Activated T-helper 1 cell treated with Interleukin-2 at 50 U/mL for 16 hours (primary cell): ENCODE measurements at places on chromosomes 2 and 18.
A peak's percentile ranks its signal among the peaks of the same experiment; 100 is the strongest.

- DNase-seq: no peak
Observed at GRCh38 chr2:26584191-26584590, 57.0 kb downstream of the CIB4 start.

DNA sequence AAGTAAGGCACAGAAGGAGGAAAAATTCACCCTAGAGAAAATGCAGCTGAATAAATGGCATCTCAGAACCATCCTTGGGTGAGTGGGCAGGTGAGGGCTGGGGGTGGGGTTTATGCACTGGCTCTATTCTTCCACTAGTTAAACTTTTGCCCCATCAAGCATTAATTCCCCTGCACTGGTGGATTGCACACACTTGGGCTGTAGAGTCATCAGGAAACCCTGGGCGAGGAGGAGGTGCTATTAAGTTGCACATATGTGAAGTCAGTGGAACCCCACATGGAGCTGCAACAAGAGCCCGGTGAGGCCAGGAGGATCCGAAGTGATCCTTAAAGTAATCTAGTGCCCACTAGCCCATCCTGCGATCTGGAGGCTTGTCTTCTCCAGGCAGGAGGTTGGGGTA lies 6.8 kb upstream of the DNAJB2 start:
- no peak for DNase-seq

DNA sequence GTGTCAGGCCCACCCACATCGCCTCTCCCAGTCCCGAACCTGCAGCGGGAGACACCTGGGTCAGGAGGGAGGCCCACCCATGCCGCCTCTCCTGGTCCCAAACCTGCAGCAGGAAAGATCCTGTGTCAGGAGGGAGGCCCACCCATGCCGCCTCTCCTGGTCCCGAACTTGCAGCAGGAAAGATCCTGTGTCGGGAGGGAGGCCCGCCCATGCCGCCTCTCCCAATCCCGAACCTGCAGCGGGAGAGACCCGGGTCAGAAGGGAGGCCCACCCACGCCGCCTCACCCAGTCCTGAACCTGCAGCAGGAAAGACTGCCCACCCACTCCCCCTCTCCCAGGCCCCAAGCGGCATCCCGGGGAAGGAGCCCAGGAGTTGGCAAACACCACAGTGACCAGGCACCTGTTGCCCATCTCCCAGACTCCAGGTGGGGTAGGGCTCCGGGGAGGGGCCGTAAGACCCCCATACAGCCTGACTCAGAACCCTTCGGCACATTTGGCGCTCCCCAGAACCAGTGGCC lies 7.8 kb downstream of the SLC66A2 start:
- DNase-seq: no peak

GRCh38 chr2:28366496-28367282 lies 26.0 kb upstream of the FOSL2 start:
- DNase-seq: peak; percentile 43

- DNase-seq: no peak
Observed at GRCh38 chr2:109434351-109434750, 179.4 kb downstream of the SEPTIN10 start.

DNA sequence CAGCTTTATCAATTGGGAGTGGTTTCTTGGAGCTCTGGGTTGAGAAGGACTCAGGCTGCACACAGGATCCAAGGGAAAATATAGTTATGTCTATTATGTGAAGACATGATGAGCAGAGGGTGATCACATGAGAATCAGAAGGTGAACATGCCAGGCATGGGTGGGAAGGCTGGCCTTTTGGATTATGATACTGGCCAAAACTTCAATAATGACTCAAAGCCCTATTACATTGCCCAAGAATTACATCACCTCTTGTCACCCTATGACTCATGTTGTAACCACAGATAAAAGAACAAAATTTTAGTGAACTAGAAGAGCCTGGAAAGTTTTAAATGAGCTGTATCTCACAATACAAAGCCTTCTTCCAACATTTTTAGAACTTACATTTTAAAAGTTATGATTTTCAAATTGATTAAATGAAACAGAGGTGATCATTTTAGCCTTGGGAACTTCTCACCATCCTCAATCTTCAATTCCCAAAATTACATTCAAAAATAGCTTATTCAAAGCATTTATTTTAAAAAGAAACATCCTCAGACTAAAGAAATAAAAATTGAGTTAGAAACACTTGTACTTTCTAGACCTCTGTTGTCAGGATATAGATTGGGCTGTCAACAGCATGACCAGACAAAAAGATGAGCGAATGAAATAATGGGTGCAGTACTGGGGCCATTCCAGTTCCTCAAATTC lies 428.3 kb downstream of the MBD2 start:
- DNase-seq: no peak

DNA sequence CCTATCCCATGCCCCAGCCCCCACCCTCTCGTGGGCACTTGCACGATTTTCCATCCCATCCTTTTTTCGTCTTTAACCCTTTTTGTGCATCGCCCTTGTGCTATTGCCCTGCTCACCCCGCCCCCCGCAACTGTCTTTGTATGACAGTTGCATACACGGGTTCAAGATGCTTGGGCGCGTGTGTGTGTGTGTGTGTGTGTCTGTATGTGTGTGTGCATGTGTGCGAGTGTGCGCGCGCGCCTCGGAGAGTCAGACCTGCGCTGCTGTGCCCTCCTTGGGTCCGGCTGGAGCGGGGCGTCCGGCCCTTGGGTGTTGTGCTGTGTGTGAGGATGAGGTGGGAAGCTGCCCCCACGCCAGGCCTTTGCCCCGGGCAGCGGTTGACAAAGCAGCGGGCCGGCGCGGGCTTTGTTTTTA lies 230.7 kb downstream of the HAUS1 start:
- DNase-seq: no peak

- DNase-seq: no peak
Observed at GRCh38 chr2:240597419-240598181, 11.1 kb downstream of the CAPN10 start.

GRCh38 chr2:222290736-222291484 lies 7.9 kb downstream of the PAX3 start:
- DNase-seq: no peak

GRCh38 chr2:44723921-44724320 lies 217.6 kb upstream of the SIX3 start:
- no peak for DNase-seq

DNA sequence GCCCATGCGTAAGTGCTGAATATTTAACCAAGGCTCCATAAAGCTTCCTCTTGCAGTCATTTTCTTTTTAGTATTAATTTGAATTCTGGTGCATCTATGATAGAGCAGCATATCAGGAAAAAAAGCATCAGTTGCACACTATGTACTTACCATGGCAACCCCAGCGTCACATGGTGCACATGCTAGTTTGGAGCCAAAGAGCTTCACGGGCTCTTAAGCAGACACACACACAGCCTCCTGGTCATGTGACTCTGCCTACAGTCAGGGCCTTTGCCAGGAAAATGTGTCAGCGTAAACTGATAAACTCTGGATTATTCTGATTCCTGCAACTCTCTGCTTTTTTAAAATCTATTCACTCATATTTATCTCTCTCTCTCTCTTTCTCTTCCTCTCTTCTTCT lies 30.2 kb downstream of the NYAP2 start:
- no peak for DNase-seq

GRCh38 chr2:16204251-16204650 lies 263.9 kb downstream of the MYCN start:
- DNase-seq: no peak

GRCh38 chr2:86358957-86359356 lies 21.5 kb upstream of the REEP1 start:
- DNase-seq: no peak

GRCh38 chr2:56100791-56101312 lies 82.9 kb upstream of the CCDC85A start:
- no peak for DNase-seq

GRCh38 chr2:207484444-207485391 lies 45.0 kb upstream of the CREB1 start:
- DNase-seq: no peak

GRCh38 chr18:12295389-12296086 lies 12.5 kb upstream of the TUBB6 start:
- no peak for DNase-seq

GRCh38 chr18:12408247-12408869 lies 629 bp downstream of the PRELID3A start:
- no peak for DNase-seq

- no peak for DNase-seq
Observed at GRCh38 chr18:3132700-3133099, 87.1 kb downstream of the MYOM1 start.

DNA sequence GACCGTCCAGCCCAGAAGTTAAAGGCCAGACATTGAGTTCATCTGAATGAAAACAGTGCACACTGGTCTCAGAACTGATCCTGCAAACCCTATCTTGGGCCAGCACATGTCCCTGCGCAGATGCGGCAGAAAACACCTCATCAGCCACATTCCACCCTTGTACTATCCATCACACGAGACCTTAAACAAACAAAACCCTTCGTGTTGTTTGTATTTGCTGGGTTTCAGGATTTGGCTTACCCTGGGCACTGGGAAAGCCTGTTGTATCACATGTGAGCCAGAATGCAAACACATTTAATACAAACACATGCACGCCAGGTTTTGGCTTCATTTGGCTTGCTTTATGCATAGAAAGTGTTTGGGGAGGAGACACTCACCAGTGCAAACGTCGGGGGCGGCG lies 12.5 kb downstream of the WIPF1 start:
- DNase-seq: no peak

- DNase-seq: no peak
Observed at GRCh38 chr2:67576991-67577390, 179.9 kb downstream of the ETAA1 start.

DNA sequence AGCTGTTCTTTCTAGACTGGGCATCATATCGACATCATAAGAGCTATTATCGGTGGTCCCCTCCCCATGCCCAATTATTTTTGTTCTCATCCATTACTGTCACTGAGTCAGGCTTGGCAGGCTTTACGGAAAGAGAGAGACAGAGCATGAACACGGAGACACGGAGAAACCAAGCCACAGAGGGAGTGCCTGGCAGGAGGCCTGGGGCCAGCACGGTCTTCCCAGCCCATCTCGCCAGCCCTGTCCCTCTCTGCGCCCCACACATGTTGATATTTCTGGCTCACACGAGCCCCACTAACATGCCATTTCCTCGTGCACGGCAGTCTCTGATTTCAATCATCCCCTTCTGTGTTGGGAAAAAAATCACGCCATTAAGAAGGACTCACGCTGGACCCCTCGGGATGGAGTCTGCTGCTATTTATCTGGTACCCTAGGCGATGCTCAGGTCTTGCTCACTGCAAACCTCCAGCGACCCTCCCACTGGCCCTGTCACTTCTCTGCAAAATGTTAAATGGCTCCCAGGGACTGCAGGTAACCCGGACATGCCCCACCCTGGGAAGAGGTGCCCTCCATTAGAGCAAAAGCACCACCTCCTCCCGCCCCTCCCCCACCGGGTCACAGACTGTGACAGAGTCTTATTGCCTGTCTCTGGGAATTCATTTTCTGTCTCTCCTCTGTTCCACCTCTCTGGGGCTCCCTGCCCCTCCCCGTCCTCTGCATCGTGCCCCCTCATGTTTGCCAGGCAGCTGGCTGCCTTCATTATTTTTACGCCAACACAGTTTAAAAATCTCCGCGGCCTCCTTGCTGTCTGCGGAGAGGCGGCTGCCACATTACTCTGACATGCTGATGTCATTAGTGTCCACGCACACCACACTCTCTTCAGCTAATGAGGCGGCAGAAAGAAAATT lies 40.1 kb upstream of the GBX2 start:
- no peak for DNase-seq

DNA sequence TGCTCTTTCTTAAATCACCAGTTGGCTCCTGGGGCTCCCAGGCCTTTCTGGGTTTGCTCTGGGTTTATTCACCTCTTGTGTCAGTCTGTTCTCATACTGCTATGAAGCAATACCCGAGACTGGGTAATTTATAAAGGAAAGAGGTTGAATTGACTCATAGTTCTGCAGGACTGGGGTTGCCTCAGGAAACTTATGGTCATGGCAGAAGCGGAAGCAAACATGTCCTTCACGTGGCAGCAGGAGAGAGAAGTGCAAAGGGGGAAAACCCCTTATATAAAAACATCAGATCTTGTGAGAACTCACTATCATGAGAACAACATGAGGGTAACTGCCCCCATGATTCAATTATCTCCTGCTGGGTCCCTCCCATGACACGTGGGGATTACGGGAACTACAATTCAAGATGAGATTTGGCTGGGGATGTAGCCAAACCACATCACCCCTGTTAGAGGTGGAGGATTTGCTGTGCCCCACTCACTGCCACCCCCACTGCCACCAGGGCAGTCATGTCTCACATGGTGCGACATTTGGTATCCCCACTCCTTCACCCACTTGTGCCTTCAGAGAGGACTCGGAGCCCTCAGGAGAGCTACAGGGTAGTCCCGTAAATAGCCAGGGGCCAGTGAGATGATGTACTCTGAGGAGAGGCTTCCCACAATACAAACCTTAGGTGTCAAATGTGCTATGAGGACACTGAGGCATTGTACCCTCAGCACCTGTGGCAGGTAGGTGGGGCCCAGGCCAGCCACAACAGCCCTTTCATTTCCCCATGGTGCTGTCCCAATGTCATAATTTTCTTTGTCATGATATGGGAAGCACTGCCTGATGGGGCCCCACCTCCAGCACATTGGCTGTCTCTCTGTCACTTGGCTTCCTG lies 35.7 kb downstream of the CDC42EP3 start:
- DNase-seq: peak; percentile 47

- DNase-seq: no peak
Observed at GRCh38 chr18:76462326-76462694, 32.7 kb downstream of the ZNF516 start.

DNA sequence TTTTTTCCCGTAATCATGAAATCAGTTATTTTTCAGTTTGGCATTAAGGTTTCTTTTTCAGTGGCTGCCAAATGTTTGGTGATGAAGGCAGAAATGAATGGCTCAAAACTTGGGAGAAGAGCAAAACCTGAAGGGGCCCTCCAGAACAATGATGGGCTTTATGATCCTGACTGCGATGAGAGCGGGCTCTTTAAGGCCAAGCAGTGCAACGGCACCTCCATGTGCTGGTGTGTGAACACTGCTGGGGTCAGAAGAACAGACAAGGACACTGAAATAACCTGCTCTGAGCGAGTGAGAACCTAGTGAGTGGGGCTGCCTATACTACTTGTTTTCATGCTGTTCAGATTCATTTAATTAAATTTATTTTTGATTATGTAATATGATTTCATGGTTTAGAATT lies 29.2 kb upstream of the MSH2 start:
- DNase-seq: no peak

DNA sequence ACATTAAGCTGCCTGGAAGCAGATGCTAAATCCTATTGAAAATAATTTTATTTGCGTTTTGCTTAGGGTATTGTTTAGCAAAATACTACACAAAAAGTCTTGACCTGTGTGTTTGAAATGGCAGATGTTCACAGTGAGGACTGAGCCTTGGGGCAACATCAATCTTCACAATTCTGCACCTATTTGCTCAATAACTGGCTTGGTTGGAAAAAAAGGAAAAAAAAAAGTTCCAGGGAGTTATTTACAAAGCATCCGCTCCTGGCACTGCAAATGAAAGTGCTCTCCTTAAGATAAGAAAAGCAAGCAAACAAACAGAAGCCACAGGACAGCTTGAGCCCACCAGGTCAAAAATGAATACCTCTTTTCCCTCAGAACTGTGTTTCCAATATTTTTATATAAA lies 77.7 kb downstream of the MAP2 start:
- no peak for DNase-seq

DNA sequence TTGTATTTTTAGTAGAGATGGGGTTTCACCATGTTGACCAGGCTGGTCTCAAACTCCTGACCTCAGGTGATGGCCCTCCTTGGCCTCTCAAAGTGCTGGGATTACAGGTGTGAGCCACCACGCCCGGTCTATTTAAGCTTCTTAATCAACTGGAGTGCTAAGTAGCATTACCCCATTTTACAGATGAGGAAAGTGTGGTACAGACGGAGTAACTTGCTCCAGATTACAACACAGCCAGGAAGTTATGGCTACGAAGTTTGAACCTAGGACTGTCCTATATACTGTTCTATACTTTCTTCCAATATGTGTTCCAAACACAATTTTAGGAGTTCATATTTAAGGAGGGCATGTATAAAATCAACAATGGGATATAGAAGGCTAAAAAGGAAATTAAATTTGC lies 197.7 kb downstream of the TGIF1 start:
- no peak for DNase-seq
